Glomerular endothelial cell (primary cell): ENCODE measurements at places on chromosomes 12 and 14.

- no peak for DNase-seq
Observed at GRCh38 chr12:12070674-12071656, at the start of gene BCL2L14. Gene BCL2L14 (plus strand): TSS chr12:12070939. CDS start chr12:12079306, 8,367 bp downstream.

- DNase-seq, result no peak
Observed at GRCh38 chr14:35414365-35414764, 9.8 kb upstream of the NFKBIA start.

DNA sequence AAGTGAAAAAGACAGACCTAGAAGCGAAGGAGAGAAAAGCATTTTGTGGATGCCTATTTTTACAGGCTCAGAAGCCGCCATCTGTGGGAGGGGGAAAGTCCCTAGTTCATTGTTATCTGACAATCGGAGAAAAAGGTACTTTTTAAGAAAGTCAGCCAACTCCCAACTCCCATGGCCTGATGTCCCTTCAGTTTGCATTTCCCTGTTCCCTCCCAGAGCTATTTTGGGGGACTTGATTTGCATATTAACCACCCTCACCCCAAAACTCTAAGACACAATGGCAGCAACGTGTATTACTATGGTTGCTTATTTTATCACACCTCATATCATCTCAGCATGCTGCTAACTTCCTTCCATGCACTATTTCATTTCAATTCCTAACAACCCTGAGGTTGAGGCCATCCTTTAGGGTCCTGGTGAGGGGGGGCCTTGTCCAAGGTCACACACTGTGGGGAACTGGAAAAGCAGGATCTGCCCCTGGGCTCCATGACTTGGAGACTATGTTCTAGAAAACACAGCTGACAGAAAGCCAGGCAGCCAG is 18.7 kb downstream of the HVCN1 start:
- no peak for DNase-seq

DNA sequence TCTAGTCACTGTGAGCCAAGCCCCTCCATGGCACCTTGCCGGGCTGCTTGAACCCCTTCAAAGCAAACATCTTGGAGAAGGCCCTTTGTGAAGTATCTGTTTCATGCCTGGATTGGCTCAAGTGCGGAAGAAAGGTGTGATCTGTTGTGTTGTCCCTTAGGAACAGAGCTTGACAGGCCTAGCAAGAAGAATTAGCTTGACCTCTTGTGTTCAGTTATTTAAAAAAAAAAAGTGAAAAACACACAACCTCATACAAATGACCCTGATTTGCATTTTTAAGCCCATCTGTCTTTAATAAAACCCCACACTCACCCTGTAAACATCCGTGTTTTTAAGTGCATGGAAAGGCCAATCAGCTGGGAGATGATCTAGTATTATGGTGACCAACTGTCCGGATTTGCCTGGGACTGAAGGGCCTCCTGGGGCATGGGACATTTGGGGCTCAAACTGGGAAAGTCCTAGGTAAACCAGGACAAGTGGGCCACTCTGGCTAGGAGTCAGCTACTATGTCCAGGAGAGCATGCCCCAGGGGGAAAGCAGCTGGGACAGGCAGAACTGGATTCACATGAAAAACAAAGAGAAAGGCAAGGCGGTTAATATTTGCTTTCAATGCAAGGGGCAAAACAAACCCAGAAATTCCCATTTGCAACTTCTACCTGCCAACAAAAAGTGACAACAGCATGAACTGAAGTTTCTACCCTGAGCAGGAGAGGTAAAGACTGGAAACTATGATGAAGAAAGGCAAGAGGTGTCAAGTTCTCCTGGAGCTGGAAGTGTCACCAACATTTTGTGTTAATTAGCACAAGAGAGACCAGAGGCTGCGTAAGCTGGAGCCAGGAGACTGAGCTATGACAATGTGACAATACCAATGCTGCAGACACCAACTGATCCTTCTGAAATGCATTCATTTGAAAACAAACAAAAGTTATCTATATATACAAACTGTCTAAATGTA is 78.6 kb downstream of the CLMN start:
- DNase-seq, result no peak

DNA sequence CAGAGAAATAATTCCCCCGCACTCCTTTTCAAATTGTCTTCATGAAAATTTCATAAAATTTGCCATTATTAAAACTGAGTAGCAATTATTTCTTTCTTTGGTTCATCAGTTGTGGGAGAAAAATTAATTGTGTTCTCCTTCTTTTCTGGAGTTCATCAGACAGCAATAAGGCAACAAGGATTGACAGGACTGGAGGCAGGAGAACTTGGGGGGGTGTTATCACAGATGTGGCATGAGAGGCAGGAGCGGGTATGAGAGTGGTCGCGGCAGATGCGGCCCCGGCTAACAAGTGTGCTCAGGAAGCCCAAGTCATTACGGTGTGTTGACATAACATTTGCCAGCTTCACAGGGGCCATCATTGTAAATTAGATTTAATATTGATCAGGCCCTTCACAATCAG is 306.6 kb upstream of the TMPO start:
- no peak for DNase-seq

DNA sequence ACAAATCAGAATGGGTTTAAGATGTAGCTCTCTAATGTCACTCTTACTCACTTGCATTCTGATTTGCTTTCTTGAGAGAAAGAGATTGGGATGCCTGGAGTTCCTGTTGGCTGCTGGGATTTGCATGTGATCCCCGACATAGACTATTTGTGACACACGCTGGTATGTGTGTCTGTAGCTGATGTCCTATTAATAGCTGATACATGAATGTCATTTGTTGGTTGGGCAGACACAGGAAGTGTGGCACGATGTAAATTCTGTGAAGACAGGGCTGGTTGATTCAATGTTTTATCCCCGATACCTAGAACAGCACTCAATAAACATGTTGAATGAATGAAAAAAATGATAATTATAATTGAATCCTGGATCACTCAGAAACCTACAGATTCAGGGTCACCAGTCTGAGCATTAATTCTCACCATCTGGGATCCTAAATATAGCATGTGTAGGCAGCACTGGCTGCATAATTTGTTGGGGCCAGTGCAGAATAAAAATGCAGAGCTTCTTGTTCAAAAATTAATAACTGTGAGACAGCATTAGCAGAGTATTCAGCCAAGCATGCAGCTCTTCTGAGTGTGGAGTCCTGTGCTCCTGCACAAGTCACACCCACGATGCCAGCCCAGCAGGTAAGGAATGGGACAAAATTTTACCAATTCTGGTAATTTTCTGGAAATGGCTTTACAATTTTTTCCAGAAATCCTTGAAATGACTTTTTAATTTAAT is 35.5 kb upstream of the SOCS2 start:
- DNase-seq, result no peak
